Prostate gland (tissue), 2 donors: ENCODE measurements at places on chromosomes 13 and 19. TPM values are rescaled to one million over a fixed set of nuclear protein-coding genes. Genes with fewer than 3 reads are reported as not detected.

ZNF667 gene
- 7.6 TPM for total RNA-seq

IZUMO2 gene
- not detected for total RNA-seq

LRP3 gene
- 63.7 TPM for total RNA-seq

LSR gene
- total RNA-seq, result 202 TPM

LENG9 gene
- total RNA-seq, result 22.2 TPM

SLC10A2 gene
- total RNA-seq, result not detected

C2CD4C gene
- total RNA-seq, result 3.1 TPM

C19orf73 gene
- 11.1 TPM for total RNA-seq

DHDH gene
- total RNA-seq, result 4.6 TPM

NPAS1 gene
- total RNA-seq, result 0.51 TPM

HCN2 gene
- 8.5 TPM for total RNA-seq

CGB1 gene
- not detected for total RNA-seq

APOC1 gene
- 80.1 TPM for total RNA-seq

SLC15A1 gene
- 1.3 TPM for total RNA-seq

ERVK3-1 gene
- 40.1 TPM for total RNA-seq
